WERI-Rb-1 (cell line): ENCODE measurements at places on chromosomes 12 and 14.
A peak's percentile ranks its signal among the peaks of the same experiment; 100 is the strongest.

- DNase-seq = no peak
Measured at GRCh38 chr12:20342111-20342510, 26.2 kb upstream of the PDE3A start.

GRCh38 chr12:62631471-62632410 lies 165.1 kb downstream of the MON2 start:
- peak; percentile 55 for DNase-seq

GRCh38 chr12:80490329-80490728 lies 46.3 kb downstream of the PTPRQ start:
- DNase-seq = no peak

DNA sequence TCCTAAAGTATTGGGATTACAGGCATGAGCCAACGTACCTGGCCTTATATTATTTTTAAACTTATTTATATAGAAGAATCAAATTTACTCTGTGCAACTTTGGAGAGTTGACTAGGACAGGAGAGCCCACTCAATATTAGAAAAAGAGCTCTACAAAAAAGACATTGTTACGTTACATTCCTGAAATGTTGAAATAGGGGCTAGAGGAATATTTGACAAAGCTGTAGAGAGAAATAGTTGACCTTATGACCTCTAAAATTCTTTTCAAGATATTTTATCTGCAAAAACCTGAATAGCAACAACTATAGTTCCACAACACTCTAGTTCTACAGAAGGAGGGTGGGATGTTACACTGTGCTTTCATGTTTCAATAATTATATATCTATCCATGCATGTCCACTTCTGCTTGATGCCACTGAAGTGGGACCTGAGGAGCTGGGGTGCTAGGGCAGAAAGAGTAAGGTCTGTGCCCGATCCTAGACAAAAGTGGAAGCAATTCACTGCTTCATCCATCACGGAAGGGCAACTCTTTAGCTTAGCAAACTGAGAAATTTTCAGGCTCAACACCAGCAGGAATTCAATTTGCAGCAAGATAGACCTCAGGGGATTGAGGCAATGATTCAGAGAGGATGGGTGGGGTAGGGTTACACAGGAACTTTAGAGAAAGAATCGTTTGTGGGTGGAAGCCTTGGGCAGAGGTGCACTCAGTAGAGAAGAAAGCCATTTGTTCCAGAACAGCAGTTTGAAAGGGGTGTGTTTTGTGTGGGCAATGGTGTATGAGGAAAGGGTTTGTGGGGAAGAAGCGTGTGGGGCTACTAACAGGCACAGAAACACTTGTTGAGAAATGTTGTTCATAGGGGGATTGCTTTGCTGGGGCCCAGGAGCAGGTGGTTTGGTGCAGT lies 16.0 kb upstream of the RNASE10 start:
- DNase-seq = no peak

DNA sequence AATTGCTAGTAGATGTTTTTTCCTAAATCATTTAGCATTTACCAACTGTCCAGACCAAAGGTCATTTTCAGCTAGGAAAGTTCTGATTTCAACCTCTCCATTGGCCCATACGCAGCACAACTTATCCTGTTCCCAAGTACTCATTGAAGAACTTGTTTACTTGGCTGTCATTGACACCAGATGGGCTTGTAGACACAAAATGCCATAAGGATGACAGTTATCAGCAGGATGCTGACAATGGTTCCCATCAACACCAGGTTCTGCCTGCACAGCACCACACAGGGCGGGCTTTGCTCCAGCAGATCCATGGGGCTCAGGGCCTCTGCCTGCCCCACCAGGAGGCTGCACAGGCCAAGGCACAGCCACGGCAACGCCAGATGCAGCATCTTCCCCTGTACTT lies 36.5 kb upstream of the TMPRSS12 start:
- DNase-seq = no peak

DNA sequence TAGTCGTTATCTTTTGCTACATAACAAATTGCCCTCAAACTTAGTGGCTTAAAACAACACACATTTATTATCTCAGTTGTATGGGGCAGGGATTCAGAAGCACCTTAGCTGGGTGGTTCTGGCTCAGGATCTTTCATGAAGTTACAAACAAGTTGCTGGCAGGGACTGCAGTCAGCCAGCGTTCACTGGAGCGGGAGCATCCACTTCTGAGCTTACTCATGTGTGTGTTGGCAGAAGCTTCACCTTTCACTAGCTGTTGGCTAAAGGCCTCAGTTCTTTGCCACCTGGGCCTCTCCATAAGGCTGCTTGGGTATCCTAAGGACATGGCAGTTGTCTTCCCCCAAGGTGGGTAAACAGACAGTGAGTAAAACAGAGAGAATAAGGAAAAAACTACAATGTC lies 365.7 kb downstream of the RPS29 start:
- no peak for DNase-seq

DNA sequence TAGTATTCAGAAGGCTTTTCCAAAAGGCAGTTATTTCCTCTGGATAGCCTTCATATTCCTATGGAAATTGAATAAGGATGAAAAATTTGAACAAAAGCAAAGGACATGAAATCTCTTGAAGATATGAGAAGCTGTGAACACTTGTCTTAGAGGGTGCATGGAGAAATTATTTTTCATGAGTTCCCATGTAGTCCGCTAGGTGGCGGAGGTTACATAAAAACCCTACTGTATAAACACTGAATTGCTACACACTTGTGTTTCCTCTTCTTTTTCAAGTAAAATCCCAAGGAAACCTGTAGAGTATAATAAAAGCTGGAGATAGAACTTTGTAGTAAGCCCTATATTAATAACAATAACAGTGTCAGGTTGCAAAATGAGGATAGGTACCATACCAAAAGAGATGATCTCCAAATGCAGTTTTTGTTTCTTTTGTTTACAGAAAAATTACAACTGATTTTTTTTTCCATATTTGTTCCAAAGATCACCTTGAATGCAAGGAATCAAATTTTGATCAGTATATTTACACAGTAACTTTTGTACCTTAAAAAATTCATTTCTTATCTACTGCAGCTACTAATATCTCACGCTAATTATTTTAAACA lies 37.8 kb upstream of the OR4E1 start:
- DNase-seq = no peak

- DNase-seq = no peak
Measured at GRCh38 chr12:19484738-19485137, 45.4 kb downstream of the AEBP2 start.

DNA sequence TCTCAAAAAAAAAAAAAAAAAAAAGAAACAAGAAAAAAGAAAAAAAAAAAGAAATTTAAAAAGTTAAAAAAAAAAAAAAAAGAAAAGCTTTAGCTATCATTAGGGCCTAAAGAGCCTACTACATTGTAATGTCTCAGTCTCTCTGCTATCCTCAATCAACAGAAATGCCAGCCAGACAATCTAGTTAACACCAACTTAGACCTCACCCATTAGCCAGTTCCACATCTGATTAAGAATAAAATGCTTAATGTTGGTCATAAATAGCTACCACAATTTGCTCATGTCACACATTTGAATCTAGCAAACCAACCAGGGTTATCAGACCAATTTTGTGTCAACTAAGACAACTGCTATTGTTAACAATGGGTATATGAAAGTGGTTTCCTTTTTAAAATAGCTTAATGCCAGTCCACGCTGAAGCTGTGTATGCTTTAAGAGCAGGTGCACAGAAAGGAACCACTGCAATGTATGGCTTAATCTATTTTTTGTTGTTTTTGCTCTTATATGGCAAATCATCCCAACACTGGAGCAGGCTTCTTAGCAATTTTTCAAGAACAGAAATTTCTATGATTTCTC lies 45.5 kb upstream of the SELPLG start:
- no peak for DNase-seq

DNA sequence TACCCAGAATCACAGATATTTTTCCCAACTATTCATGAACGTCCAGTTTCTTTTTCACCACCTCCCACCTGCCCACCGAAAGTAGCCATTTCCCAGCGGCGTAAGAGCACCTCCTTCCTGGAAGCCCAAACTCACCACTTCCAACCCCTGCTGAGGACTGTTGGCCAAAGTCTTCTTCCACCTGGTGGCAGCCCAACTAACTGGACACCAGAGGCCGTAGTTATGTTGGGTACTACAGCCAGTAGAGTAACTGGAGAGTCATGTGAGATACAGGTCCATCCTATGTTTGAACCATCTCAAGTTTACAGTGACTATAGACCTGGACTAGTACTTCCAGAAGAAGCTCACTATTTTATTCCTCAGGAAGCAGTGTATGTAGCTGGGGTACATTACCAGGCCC lies 81.6 kb downstream of the RAD52 start:
- no peak for DNase-seq

DNA sequence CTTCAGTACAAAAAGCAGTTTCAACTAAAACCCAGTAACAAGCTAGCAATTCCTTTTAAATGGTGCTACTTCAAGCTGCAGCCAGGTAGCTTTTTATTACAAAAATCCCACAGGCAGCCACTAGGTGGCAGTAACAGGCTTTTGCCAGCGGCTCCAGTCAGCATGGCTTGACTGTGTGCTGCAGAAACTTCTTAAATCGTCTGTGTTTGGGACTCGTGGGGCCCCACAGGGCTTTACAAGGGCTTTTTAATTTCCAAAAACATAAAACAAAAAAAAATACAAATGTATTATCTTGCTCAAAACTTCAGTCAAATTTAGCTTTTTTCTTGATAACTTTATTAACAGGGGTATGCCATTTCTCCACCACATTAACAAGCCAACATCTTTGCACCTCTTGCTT lies 3.6 kb upstream of the CLEC4E start:
- DNase-seq = peak; percentile 58

DNA sequence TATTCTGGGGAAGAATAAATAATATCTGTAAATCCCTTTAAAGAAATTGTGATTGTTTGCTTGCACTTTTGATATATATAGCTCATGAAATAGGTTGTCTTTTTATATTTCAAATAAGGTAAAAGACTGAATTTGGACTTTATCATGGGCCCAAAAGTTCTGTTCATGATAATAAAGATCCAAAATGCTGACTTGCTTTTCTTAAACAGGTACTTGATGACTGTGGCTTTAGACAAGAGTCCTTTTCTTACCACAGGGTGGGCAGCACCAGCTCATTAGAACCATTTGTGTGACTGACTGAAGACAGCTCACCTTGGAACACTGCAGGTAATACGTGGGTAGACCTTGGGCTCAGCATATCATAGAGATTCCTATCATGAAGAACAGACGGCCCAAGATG lies 432.6 kb downstream of the ETNK1 start:
- no peak for DNase-seq

DNA sequence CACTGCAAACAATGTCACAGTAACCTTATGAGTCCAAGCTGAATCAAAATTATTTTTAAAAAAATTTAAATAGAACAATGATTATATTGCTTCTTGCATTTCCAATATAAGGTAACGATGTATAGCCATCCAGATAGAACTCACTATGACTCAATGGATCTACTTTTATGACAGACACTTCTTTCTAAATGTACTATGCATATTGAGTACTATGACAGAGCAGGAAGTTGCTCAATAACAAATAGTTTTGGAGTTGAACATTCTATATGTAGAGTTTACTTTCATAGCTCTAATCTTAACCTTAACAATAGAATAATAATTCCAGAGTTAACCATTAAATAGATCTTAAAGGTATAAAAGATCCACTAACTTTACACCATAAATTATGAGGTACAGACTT lies 46.7 kb upstream of the ALG10B start:
- DNase-seq = no peak

GRCh38 chr14:61385002-61385685 lies 63.8 kb downstream of the PRKCH start:
- no peak for DNase-seq

- no peak for DNase-seq
Measured at GRCh38 chr14:91470216-91470615, 39.9 kb downstream of the PPP4R3A start.

GRCh38 chr12:29547151-29547632 lies 49.7 kb upstream of the OVCH1 start:
- no peak for DNase-seq

- DNase-seq = no peak
Measured at GRCh38 chr14:55238019-55238680, 33.1 kb upstream of the FBXO34 start.

DNA sequence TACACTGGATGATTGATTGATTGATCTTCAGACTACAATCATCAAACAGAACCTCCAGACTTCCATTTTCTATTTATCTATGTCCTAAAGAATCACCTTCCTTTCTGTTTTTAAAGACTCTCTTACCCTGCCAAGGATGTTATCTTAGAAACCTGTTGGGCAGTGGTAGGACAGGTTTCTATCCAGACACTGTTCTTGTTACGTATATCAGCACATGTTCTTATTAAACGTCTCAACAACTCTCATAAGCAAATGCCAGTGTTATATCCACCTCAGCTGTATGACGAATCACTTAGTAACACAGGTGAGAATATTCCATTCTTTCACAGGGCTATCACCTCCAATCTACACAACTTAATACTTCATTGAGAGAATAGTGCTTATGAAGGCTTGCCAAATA lies 40.2 kb upstream of the RPL10L start:
- no peak for DNase-seq

DNA sequence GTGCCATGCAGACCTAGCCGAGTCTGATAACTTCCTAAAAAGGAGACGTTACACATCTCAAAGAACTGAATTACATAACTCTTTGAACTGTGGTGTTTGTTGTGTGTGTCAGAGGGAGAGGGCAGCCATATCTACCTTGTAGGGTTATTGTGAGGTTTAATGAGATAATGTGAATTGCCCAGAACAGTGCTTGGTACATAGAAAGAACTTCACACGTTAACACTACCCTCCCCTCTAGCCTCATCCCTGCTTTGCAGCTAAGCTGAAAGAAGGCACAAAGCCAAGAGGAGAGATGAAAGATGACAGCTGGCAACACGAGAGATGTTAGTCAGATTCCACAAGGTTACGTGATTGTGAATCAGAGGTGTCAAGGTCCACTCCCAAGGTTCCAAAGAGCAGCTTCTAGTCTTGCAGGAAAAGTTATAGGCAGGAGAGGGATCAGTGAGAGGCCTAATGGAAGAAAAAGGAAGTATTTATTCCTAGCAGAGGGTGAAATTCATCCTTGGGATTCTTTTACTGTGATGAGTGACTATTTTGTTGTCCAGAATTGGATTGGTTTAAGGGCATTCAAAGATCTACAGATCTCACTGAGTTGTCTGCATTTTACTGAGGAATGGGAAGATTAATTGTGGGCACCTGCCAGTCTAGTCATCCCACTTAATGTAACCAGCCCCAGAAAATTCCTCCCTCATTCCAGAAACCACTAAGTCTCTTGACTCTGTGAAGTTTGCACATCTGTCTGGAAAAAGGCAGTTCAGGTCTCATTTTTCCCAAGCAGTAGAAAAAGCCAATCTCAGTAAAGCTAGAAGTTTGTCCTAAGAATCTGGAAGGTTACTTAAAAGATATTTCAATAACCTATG lies 25.9 kb upstream of the WNK1 start:
- no peak for DNase-seq

- no peak for DNase-seq
Measured at GRCh38 chr14:23520899-23521533, 30.5 kb downstream of the ZFHX2 start.

DNA sequence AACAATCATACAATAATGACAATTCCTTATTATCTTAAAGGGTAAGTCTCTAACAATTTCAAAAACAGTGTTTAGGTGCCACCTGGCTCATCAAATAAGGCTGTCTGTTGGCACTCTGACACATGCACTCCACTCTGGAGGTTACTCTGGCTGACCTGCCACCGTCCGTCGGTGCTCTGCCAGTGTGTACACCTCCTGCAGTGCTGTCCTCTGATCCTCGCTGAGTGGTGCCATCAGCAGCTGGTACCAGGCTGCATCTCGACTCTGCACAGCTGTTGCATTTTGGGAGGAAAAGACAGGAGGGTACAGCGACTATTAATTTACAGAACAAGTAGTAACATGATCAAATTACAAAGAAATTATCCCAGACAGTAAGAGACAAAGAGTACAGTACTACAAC lies 63.9 kb downstream of the IPO8 start:
- DNase-seq = no peak

GRCh38 chr12:16492240-16492639 lies 113.7 kb downstream of the LMO3 start:
- DNase-seq = peak; percentile 13
